HT-29 (cell line): ENCODE measurements at places on chromosomes 2 and 18. TPM values are rescaled to one million over a fixed set of nuclear protein-coding genes. Genes with fewer than 3 reads are reported as not detected.

The ANKRD29 gene
- total RNA-seq = 3.1 and 7.4 TPM in 2 replicates

- DNase-seq = peak; percentile 65
Measured at GRCh38 chr18:52903857-52904256, 563.9 kb downstream of the DCC start.

- DNase-seq = no peak
Measured at GRCh38 chr2:182973441-182974352, 64.6 kb downstream of the NCKAP1 start.

DNA sequence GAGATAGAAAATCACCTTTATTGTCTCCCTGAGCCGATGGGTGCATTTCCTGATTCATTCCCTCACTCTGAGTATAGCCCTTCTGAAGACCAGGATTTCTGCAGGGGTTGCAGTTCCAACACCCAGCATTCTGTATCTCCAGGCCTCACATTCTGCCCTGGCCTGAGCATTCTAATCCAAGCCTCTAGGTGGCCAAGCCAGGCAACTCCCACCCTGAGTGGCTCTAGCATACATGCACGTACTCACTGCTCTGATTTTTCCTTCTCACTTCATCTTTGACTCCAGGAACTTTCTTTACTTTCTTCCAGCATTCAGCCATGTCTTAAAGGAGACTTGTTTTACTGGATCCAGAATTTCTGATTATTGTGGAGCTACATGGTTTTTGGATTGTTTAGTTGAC, 100.7 kb upstream of the STK39 start:
- DNase-seq = peak; percentile 58

DNA sequence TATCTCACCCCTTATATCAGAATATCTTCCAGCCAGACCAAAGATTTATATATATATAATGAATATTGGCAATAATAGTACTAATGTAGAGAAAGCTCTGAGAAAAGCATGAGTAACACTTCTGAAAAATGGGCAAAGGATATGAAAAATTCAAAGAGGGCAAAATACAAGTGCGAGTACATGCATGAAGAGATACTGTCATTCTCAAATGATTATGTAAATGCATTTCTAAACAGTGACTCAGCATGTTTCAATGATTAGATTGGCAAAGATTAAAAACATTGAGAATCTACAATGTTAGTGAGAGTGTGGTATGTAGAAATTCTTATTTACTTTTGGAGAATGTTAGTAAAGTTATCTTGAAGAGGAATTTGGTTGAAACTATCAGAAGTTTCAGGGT, 118.3 kb upstream of the NEDD4L start:
- no peak for DNase-seq
